ENCODE measurements at places on chromosomes 6 and 20.
A peak's percentile ranks its signal among the peaks of the same experiment; 100 is the strongest.

DNA sequence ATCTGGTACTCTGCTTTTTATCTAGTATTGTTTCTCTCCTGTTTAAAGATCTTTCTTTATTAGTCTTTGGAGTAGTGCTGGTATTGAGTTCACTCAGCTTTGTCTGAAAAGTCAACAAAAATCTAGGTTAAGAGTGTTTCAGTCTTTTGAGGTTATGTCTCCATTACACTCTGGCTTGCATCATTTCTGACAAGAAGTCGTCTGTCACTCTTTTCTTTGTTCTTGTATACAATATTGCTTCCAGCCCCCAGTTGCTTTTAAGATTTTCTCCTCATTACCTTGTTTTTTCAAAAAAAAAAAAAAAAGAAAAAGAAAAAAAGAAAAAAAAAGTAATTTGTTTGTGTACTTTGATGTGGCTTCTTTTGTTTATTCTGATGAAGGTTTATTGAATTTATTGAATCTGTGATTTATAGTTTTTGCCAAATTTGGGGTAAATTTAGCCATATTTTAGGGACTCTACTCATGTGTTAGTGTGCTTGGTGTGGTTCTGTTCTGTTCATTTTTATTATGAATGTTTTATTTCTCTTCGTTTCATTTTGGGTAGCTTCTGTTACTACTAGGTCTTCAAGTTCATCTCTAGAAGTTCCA, 408.9 kb downstream of the CDKAL1 start:
- DNase-seq = no peak

- no peak for DNase-seq
Measured at GRCh38 chr20:14067603-14068002, 72.3 kb downstream of the MACROD2 start.

GRCh38 chr6:168655462-168656152, 214.6 kb downstream of the SMOC2 start:
- DNase-seq = no peak

GRCh38 chr6:129679275-129679674, 30.7 kb downstream of the ARHGAP18 start:
- no peak for DNase-seq

- no peak for DNase-seq
Measured at GRCh38 chr6:137510923-137511322, 16.7 kb upstream of the OLIG3 start.

DNA sequence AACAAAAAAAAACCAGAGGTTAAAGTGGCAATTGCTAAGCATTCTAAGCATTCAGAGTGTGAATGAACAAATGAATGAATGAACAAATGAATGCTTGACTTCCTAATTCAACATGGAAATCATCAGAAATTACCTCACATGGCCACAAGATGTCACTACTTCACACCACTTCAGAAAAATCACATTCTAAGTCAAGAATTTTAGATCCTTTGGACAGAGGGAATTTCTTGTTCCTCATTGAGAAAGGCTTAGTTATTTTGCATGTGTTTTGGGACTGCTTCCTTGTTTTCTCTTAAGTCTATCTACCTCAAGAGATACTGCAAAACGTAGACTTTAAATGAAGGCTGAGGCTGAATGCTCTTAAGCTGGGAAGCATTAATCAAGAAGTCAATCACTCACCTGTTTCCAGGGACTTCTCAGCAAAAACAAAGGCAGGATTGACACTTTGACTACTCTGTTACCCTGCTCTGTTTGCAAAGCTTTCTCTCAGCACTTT, 120.2 kb downstream of the MBOAT1 start:
- DNase-seq = no peak

DNA sequence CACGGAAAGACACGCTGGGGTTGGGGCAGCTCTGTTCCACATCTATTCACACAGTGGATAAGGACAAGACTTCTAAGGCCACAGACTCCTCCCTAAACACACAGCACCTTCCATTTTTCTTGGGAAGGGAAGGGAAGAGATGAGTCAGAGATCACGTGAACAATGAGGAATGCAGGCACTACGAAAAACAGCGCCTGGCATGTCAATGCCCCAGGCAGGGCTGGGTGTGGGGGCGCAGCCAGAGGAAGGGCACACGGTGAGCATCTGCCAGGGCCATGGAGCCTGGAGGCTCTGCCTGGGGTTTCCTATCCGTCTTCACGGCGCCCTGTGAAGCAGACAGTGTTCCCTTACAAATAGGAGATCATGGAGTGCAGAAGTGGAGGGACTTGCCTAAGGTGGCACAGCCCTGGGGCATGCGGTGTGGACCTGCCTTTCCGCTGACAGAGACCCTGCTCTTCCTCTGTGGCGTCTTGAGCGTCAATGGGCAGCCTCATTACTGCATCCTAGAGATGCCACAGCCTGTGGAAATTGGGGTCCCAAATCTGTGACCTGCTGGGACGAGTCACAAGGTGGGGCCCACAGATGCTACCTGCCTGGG, 15.4 kb downstream of the UNC93A start:
- no peak for DNase-seq

- no peak for DNase-seq
Measured at GRCh38 chr20:22502731-22503191, 81.6 kb downstream of the FOXA2 start.

GRCh38 chr6:125001684-125002405, 39.6 kb downstream of the RNF217 start:
- no peak for DNase-seq

DNA sequence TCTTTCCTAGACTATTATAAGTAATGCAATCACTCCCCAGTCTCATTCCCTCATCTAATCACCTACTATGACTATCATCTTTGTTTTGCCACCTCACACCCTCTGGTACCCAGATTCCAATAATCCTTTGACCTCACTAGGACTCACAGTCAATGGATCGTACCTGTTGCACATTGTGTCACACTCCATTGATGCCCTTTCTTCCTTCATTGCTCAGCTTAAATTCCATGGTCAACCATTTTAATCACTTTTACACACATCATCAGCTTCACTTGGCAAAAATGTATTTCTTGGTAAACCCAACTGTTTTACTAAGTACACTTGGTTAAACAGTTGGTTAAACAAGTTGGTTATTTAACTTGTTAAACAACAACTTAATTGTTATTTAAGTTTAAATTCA, 44.0 kb downstream of the CEP162 start:
- no peak for DNase-seq

- no peak for DNase-seq
Measured at GRCh38 chr6:5677219-5678000, 329.3 kb downstream of the NRN1 start.

DNA sequence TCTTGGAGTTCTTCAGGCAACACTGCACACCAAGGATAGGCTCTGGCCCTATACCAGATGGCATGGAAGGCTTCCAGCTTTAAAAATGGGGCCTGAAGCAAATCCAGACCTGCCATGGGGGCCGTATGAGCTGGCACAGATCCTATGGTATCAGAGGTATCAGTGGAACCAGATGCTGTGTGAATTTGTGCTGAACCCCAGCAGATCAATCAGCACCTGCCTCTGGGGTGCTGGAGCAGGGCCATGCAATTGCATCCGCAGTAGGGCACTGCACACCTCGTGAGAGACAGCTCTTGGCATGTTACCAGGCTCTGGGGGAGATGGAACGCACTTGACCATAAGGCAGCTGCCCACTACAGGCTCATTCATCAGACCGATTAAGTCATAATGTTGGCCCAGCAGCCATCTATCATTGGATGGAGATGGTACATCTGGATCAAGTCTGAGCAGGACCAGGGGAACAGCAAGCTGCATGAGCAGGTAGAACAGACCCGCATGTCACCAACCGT, 221.5 kb downstream of the MYLK4 start:
- no peak for DNase-seq

GRCh38 chr6:168575346-168576098, 134.5 kb downstream of the SMOC2 start:
- no peak for DNase-seq

- DNase-seq = no peak
Measured at GRCh38 chr6:104799134-104799657, 60.5 kb downstream of the HACE1 start.

DNA sequence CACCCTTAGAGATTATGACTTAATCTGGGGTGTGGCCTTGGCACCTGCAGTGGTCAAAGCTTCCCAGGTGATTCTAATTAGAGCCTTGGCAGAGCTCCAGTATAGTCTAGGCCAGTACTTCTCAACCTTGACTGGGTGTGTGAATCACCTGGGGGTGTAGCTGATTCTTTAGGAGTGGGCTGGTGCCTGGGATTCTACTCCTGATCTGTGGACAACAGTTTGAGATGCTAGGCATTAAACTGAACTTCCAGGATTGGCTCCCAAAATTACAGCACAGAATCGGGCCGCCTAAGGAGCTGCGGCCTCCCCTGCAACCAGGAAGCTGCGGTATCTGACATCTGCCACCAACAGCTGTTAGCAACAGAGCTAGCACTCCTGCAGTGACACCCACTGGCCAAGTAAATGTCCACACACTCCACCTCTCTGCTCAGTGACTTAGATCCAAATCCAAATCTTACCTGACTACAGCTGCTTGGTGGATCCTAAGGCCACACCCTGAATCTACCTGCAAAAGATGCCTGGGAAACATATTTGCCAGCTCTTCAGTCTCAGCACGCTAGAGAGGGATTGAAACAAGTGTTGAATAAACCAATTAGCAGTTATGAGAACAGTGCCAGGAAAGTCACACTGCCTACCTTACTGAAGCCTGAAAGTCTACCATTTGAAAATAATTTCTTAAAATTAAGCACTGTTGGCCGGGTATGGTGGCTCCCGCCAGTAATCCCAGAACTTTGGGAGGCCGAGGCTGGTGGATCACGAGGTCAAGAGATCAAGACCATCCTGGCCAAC, 126.7 kb downstream of the UNC5CL start:
- no peak for DNase-seq

GRCh38 chr6:66900133-66901083, 1193.4 kb upstream of the EYS start:
- DNase-seq = no peak

GRCh38 chr6:159089909-159090308, 45.1 kb upstream of the TAGAP start:
- DNase-seq = no peak

- no peak for DNase-seq
Measured at GRCh38 chr20:63963784-63964301, 5.9 kb downstream of the ZNF512B start.

DNA sequence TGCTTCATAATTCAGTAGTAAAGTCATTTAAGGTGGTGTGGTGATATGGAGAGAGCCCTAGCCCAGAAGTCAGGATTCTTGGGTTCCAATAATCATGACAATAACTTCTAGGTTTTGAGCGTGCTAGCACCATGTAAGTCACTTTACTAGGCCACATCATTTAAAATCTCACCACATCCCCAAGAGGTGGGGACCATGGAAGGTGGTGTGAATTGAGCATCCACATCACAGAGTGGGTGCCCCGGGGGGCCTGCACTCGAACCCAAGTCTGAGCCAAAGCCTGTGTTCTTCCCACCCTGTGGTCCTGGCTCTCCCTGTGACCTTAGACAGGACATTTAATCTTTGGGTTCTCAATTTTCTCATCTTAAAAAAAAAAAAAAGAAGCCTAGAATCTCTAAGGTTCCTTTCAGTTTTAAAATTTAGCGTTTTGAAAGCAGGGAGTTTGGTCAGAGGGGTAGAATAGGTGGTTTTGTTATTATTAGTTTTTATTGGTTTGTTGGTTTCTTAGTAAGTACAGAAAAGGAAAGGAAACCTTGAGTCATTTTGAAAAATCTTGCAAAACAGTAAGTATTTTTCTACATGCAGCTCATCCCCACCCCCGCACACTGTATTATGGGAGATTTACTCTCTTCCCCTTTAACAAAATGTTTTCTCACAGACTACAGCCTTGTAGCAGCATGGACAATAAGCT, 26.4 kb downstream of the ARMC2 start:
- peak; percentile 24 for DNase-seq
